Calu3 (cell line): ENCODE measurements at places on chromosomes 16 and 17. TPM values are rescaled to one million over a fixed set of nuclear protein-coding genes. Genes with fewer than 3 reads are reported as not detected.

Gene KRTAP4-1
- total RNA-seq = not detected in 2 replicates

Gene RDM1
- 6.2 and 6.5 TPM in 2 replicates for total RNA-seq

Gene EFCAB5
- total RNA-seq = 0.17 and 0.50 TPM in 2 replicates

Gene ENPP7
- not detected in 2 replicates for total RNA-seq

Gene HP
- not detected in 2 replicates for total RNA-seq

Gene GJD3
- 0.44 and 0.71 TPM in 2 replicates for total RNA-seq

Gene DDX52
- 137 and 141 TPM in 2 replicates for total RNA-seq

Gene C16orf86
- total RNA-seq = 0.66 and 0.68 TPM in 2 replicates

Gene POLR3K
- total RNA-seq = 27.4 and 29.1 TPM in 2 replicates

Gene CALB2
- 16.6 and 35.1 TPM in 2 replicates for total RNA-seq

Gene GRN
- total RNA-seq = 376 and 480 TPM in 2 replicates

Gene HOXB4
- 28.0 and 31.1 TPM in 2 replicates for total RNA-seq

Gene C17orf50
- not detected in 2 replicates for total RNA-seq

Gene PRAC1
- total RNA-seq = not detected in 2 replicates

Gene SLFN12L
- 0.14 and 0.51 TPM in 2 replicates for total RNA-seq

Gene CPPED1
- not detected in 2 replicates for total RNA-seq

Gene CCL14
- not detected in 2 replicates for total RNA-seq

Gene ADAD2
- not detected in 2 replicates for total RNA-seq

Gene IKZF3
- total RNA-seq = 30.9 and 41.0 TPM in 2 replicates

Gene GPR139
- total RNA-seq = not detected in 2 replicates

Gene TEX19
- total RNA-seq = not detected in 2 replicates

Gene CDH16
- not detected in 2 replicates for total RNA-seq

Gene FBXW10
- 0.50 and 0.54 TPM in 2 replicates for total RNA-seq

Gene TSPAN10
- total RNA-seq = 2.9 and 4.2 TPM in 2 replicates

Gene WNT9B
- total RNA-seq = not detected in 2 replicates

Gene RCVRN
- total RNA-seq = not detected in 2 replicates

Gene BICDL2
- 59.4 and 70.9 TPM in 2 replicates for total RNA-seq

Gene SLC4A1
- not detected in 2 replicates for total RNA-seq

Gene TAC4
- total RNA-seq = not detected in 2 replicates

Gene HID1
- 114 and 122 TPM in 2 replicates for total RNA-seq

Gene OR3A3
- not detected in 2 replicates for total RNA-seq

Gene PROCA1
- total RNA-seq = 4.2 and 4.3 TPM in 2 replicates

Gene FOXC2
- 8.7 and 10.9 TPM in 2 replicates for total RNA-seq

Gene CYB5D1
- total RNA-seq = 8.0 and 8.4 TPM in 2 replicates

Gene LITAFD
- total RNA-seq = not detected in 2 replicates

Gene NEUROD2
- total RNA-seq = not detected in 2 replicates

Gene TEKT5
- total RNA-seq = not detected in 2 replicates

Gene CCL17
- total RNA-seq = not detected in 2 replicates

Gene ATP2C2
- 30.5 and 33.9 TPM in 2 replicates for total RNA-seq

Gene SLFN13
- 44.4 and 46.2 TPM in 2 replicates for total RNA-seq

Gene PKMYT1
- total RNA-seq = 91.2 and 107 TPM in 2 replicates

Gene SPNS3
- 1.4 and 2.1 TPM in 2 replicates for total RNA-seq

Gene PIRT
- not detected in 2 replicates for total RNA-seq

Gene SHBG
- total RNA-seq = 0.39 TPM in 1 of 2 replicates, not detected in the other

Gene NACA2
- not detected in 2 replicates for total RNA-seq

Gene WNT3
- total RNA-seq = 5.2 and 6.1 TPM in 2 replicates

Gene GDPD3
- total RNA-seq = 7.8 and 9.4 TPM in 2 replicates

Gene CDRT15L2
- not detected in 2 replicates for total RNA-seq

Gene IRX6
- total RNA-seq = not detected in 2 replicates

Gene NR1D1
- 35.0 and 36.4 TPM in 2 replicates for total RNA-seq

Gene TM4SF5
- total RNA-seq = 0.54 and 0.56 TPM in 2 replicates

Gene UNC45B
- not detected in 2 replicates for total RNA-seq

Gene SEPTIN12
- total RNA-seq = not detected in 2 replicates

Gene RND2
- 0.15 and 0.40 TPM in 2 replicates for total RNA-seq
